ENCODE measurements at places on chromosomes 12 and 14.

- DNase-seq, result no peak
Observed at GRCh38 chr12:5830111-5830510, 114.9 kb downstream of the ANO2 start.

GRCh38 chr14:102592763-102593060 lies 263 bp downstream of the RCOR1 start:
- no peak for DNase-seq

DNA sequence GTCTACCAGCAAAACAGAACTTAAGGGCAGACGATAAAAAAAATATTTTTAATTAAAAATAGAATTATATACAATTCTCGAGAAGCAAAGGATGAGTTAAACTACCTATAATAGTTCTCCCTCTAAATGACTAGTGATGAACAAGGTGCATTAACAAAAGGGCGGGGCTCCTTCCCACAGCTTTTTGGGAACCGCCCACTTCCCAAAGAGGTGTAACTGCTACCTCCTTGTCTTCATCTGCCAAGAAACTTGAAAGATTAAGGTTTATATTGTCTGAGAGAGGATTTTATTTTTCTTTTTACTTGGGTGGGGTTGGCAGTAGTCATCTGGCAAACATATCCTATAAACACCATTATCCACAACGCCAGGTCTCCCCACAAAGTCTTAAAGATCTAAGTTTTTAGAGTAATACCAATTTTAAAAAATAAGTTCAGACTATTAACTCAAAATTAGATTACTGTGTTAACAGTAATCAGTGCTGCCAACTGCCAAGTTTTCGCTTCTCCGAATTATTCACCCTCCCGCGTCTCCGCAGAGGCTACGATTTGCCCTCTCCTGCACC lies 938 bp downstream of the RALGAPA1 start:
- DNase-seq, result no peak

DNA sequence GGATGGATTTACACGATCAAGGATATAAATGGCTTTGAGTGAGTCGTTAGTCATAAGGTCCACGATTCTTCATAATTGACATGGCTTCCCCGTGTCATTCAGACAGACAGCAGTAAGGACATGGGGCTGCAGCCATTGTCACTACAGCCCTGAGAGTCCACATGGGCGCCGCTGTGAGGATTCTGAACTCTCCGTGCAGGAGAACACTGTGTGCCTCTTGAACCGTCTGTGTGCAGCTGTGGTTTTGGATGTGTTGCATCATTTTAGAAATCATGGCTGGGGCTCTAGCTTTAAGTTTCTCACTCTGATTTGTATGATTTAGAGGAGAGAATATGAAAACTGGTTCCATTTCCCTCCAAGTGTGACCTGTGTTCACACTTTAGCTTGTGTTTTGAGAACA lies 47.2 kb downstream of the NPAS3 start:
- DNase-seq, result no peak

- DNase-seq, result no peak
Observed at GRCh38 chr12:24152270-24152669, 202.8 kb upstream of the SOX5 start.

DNA sequence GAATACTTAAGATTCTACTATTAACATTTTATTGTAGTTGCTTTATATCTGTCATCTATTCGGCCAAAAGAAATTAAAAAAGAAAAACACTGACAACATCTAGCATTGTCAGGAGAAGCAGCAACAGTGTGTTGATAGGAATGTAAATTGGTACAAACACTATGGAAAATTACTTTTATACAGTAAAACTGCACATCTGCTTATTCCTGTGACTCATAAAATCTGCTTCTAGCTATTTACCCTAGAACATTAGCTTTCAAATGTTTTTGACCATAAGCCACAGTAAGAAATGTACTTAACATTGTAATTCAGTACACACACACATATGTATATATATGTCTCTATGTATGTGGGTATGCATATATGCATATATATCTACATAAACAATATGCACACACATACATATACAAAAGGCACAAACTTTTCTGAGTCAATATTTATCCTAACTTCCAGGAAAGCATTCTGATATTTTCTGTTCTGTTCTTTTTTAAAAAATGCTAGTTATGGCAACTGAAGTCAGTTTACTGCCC lies 278.9 kb upstream of the GARIN2 start:
- DNase-seq, result no peak

DNA sequence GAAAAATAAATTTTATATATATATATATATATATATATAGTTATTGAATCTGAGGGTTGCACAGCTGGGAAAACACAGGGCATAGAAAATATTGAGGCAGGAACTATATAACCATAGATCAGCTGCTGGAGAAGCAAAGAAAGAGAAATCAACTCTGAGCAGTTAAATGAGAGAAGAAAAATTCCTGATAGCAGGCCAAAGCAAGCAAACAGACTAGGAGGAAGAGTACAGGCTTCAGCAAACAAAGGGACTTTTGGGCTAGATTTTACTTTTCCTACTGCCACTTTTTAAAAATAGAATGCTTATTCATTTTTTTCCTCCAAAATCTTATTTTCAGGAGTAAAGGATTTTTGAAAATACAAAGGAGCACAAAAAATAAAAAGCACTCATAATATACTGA lies 216.0 kb upstream of the PRKD1 start:
- DNase-seq, result no peak

GRCh38 chr12:76186131-76186906 lies 101.8 kb upstream of the NAP1L1 start:
- DNase-seq, result no peak

DNA sequence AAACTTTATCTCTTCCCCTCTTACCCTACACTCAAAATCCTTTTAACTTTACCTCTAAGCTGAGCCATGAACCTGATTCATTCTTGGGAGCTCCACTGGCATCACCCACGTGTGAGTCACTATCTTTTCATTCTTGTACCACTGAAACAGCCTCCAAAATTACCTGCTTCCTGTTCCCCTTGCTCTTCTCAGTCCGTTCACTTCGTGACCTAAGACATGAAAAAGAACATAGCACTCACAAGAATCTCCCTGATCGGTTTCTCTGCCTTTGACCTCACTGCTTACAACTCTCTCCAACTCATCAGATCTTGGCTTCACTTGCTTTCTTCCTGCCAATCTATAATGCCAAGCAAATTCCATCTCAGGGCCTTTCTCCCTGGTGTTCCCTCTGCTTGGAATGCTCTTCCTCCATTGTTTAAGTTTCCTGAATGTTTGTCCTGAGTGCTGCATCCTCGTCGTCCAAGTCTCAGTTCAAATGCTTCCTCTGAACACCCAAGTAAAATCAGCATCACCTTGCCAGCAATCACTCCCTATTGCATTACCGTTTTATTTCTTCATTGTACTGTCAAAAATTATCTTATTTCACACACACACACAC lies 9.2 kb downstream of the GLIPR1 start:
- no peak for DNase-seq

DNA sequence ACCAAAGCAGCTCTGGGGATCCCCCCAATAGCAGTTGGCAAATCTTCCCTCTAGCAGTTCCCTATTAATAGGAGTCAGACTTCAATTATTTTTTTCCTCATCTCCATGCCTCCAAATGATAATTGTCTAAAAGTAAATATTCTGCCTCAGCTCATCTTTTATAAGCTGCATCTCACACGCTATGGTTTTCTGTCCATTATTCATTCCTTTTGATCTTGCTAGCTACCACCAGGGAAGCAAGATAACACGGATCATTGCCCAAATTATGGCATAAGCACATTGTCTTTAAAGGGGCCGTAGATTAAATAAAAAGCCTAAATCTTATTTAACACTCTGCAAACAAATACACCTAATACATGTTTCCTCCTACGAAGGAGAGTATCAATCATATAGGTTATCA lies 670.8 kb upstream of the FLRT2 start:
- DNase-seq, result no peak

DNA sequence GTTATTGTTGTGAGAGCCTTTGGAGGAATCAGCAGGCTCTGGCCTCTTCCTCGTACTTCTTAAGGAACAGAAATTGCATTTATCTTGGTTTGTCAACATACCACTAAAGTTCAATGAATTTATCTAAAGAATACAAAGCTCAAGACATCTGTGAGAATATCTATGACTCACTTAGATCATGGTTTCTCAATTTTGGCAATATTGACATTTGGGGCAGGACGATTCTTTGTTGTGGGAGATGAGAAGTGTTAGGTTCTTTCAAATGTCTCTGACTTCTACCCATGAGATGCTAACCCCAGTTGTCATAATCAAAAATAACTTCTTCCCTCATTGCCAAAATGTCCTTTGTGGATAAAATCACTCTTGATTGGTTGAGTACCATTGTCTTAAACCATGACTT lies 1190.3 kb downstream of the GALC start:
- no peak for DNase-seq

DNA sequence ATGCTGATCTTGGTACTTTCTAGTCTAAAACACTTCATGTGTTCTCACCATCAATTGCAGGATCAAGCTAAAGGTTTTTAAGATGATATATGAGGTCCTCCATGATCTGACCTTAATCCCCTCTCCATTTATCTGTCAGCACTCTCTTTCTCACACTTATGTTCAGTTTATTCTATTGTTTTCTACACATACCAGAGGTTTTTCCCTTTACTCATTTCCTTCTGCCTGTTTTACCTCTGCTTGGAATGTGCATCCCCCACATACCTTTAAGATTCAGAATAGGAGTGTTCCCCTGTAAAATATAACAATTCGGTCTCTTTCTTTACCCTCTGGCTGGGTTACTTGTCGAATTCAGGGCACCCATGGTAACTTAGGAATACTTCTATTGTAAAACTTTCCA lies 219.1 kb upstream of the PKP2 start:
- DNase-seq, result no peak

- no peak for DNase-seq
Observed at GRCh38 chr12:42810006-42810405, 220.5 kb upstream of the PRICKLE1 start.

GRCh38 chr14:90661866-90662265 lies 154.4 kb downstream of the TTC7B start:
- no peak for DNase-seq

GRCh38 chr14:104661086-104661485 lies 28.3 kb upstream of the INF2 start:
- DNase-seq, result no peak

- DNase-seq, result no peak
Observed at GRCh38 chr12:108801736-108802100, 55.7 kb downstream of the SSH1 start.

- no peak for DNase-seq
Observed at GRCh38 chr14:55802986-55803872, 223.2 kb downstream of the KTN1 start.

DNA sequence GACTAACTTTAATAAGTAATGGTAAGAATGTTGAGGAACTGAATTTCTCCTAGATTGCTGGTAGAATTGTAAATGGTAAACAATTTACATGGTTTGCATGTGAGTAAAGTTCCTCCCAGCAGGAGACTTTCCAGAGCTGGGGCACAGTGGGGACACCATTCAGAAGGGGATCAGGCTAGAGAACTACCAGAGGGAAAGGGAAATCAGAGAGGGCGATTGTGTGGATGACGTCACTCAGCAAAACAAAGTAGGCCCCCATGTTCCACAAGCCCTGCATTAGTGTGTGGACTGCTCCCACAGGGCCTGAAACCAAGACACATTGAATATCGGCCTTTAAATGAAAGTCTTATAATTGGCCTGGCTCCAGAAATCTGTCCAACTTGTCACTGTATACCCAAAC lies 9.5 kb downstream of the RNASE11 start:
- no peak for DNase-seq

- no peak for DNase-seq
Observed at GRCh38 chr14:31897581-31898186, 179.4 kb upstream of the ARHGAP5 start.

DNA sequence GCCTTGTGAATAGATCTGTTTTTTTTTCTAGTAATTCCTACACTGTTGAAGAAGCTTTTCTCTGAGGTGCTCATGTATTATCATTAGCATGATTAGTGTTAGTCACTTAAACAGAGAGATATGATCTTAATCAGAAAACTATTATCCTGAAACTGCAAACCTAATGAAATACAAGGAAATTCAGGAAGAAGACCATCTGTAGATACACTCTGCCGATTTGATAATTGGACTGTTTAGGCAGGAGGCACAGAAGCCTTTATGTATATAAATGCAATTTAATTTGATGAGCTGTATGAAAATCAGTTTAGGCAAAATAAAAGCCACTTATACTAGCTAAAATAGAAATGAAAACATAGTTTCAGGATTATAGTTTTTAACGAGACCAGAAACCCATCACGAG lies 23.3 kb downstream of the PDZRN4 start:
- no peak for DNase-seq

DNA sequence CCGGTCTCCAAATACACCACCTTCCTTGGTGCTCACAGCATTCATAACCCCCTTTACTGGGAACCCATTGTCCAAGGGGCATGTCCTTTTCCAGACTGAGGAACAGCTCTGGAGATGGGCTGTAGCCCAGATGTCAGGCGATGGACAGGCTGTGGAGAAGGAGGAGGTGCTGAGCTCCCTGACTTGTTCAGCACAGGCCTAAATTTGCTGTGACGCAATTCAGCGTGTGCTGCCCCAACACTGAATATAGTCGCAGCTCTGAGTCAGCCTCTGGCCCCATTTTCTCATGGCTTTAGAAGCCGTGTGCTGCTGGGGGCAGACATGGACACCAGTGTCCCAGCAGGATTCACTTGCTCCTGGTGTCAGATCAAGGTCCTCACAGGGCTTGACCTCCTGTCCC lies 269.1 kb downstream of the EMP1 start:
- DNase-seq, result no peak

- DNase-seq, result no peak
Observed at GRCh38 chr14:91482263-91483013, 27.7 kb downstream of the PPP4R3A start.

GRCh38 chr12:24617471-24617870 lies 331.4 kb downstream of the BCAT1 start:
- DNase-seq, result no peak

Measured in stimulated activated CD4-positive, alpha-beta T cell treated with anti-CD3 and anti-CD28 coated beads, Interleukin-4, amount 100 ng/mL, for 48 hours (primary cell).